ENCODE measurements at places on chromosomes 12 and 14.

DNA sequence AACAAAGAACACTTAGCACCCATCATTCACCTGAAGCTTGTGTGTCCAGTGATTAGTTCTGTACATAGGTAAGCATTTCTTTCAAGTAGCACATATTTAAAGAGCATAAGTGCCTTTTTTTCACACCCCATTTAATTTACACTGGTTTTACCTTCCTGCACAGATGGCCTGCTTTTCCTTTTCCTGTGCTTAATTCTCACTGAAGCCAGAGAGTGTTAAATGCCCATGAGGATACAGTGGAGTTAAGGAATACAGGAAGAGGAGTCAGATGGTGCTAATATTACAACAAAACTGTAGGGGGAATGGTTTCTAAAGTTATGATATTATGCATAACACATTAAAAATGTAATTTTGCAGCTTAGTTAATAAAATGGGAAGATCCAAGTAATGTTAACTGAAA, 31.0 kb upstream of the SLC38A1 start:
- no peak for DNase-seq

GRCh38 chr14:95156161-95157047, 925 bp downstream of the DICER1 start:
- peak; percentile 29 for DNase-seq

DNA sequence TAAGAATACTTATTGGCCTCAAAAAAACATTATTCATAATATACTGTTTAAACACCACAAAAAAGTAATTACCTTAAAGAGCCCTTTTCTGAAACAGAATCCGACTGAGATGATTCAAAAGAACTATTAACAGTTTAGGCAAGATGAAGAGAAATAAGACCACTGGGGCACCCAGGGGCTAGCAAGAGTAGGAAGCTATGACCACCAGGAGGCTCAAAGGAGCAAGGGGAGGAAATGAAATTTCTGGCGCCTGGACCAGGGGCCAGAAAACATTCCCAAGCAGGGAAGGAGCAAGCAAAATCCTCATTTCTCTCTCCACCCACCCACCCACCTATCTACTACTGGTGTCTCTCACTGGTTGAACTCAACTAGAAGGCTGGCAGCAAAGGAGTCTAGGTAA, 6.3 kb upstream of the DCAF4 start:
- no peak for DNase-seq

GRCh38 chr12:69996722-69997121, 171.7 kb downstream of the MYRFL start:
- DNase-seq, result no peak

DNA sequence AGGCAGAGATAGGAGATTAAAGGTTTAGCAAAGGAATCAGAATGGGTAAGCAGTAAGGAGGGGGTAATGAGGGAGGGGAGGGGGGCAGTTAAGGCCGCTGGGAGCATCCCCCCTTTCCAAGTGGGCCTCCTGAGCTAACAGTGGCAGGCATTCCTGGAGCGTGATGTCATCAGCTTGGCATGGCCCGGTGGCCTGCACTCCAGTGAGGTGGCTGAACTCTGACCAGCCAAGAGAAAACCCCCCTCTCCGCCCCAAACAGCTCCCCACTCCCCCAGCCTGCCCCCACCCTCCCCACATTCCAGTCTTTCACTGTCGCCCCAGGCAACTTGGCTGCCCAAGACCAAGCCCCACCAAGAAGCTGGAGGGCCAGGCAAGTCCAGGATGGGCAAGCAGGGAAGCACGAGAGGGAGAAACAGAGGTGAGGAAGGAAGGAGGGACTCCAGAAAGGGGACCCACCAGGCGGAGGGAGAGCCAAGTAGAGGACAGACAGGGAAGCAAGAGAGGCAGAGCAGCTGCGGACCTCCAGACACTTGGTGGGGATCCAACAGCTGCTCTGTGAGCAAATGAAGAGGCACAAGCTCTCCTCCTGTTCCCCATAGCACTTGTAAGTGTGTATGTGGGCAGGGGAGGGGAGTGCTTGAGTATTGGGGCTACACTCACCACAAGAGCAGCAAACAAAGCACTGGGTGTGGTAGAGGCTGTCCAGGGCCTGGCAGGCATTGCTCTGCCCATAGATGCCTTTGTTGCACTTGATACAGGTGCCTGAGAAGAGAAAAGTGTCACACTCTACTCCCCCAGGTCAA, 4.5 kb downstream of the AJUBA start:
- peak; percentile 87 for DNase-seq

DNA sequence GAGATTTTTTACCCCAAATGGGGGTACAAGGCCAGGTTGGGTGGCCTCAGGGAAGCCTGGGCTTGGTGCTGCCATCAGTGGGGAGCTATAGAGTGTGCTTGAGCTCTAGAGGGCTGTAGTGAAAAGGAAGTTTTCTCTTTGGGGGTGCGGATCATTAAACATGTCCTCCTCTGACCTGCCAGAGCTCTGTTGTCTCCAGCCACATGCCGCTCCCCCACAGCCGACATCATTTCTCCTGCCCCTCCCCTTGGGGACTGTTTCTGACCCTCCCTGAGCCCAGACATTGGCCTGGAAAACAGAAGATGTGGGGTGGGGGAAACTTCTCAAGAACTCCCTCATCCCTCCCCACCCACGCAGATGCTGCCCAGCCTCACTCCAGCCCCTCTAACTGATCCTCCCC, 25.3 kb downstream of the DTX1 start:
- no peak for DNase-seq

DNA sequence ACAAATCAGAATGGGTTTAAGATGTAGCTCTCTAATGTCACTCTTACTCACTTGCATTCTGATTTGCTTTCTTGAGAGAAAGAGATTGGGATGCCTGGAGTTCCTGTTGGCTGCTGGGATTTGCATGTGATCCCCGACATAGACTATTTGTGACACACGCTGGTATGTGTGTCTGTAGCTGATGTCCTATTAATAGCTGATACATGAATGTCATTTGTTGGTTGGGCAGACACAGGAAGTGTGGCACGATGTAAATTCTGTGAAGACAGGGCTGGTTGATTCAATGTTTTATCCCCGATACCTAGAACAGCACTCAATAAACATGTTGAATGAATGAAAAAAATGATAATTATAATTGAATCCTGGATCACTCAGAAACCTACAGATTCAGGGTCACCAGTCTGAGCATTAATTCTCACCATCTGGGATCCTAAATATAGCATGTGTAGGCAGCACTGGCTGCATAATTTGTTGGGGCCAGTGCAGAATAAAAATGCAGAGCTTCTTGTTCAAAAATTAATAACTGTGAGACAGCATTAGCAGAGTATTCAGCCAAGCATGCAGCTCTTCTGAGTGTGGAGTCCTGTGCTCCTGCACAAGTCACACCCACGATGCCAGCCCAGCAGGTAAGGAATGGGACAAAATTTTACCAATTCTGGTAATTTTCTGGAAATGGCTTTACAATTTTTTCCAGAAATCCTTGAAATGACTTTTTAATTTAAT, 35.5 kb upstream of the SOCS2 start:
- DNase-seq, result no peak

DNA sequence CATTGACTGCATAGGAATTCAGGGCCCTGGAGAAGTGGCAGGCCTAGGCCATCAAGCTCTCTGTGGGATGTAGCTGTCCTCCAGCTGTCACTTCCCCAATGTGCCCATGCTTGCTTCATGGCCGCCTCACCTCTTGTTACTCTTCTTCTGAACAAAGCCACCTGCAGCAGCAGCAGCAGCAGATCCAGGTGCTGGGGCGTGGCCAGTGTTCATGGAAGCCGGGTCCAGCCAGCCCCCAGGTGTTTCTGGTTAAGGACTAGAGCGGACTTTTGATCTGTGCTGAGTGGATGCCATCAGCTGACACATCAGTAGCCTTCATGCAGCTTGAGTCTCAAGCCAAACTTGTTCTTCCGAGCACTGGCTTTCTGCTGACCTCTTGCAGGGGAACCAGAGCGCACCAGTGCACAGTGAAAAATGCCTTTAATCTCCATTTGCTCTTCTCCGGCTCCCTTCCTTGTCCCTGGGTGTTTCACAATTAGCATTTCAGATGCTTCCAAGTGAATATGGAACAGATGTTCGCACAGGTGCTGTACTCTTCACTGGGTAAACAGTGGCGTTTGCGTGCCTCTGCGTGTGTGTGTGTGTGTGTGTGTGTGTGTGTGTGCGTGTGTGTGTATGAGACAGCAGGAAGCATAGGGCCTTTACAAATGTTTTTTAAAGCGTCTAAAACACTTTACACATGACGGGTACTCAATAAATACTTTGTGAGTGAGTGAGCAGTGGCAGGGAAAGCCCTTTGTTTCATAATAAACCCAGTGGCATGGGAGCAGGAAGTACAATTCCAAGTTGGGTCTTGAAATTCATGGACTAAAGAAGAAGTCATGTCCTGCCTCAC, 20.1 kb downstream of the TPCN1 start:
- DNase-seq, result no peak

DNA sequence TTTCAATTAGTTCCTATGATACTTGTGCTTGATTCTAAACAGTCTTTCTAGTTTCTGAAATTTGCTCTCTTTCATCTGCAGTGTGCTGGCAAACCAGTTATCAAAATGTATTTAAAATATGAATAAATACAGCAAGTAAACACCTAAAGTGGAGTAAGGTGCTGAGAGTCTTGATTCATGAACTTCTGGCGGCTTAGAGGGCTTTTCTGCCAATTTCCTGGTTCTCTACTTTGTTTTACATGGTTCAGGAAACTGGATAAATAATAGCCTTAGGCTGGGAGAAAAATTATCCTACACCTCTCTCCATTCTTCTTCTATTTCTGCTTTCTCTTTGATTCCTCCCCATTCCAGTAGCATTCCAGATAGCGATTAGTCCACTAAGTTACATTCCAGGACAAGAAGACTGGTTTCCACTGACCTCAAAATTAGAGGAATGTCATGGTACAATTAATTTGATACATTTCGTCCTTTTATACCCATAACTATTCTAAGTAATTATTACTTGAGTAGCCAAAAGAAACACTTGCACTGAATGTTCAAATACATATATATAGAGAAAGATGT, 14.9 kb downstream of the ATP2B1 start:
- no peak for DNase-seq

- no peak for DNase-seq
Measured at GRCh38 chr14:48937541-48938195, 648.5 kb downstream of the RPS29 start.

DNA sequence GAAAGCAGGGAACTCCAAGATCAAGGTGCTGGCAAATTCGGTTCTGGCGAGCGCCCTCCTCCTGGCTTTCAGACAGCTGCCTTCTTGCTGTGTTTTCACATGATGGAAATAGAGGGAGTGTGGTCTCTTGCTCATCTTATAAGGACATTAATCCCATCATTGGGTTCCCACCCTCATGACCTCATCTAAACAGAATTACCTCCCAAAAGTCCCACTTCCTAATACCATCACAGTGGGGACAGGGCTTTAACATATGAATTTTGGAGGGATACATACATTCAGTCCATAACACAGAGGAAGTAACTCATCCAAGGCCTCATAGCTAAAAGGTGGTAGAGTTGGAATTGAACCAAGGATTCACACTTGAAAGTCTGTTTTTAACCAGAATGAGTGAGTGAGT, 28.6 kb downstream of the DYRK2 start:
- no peak for DNase-seq

DNA sequence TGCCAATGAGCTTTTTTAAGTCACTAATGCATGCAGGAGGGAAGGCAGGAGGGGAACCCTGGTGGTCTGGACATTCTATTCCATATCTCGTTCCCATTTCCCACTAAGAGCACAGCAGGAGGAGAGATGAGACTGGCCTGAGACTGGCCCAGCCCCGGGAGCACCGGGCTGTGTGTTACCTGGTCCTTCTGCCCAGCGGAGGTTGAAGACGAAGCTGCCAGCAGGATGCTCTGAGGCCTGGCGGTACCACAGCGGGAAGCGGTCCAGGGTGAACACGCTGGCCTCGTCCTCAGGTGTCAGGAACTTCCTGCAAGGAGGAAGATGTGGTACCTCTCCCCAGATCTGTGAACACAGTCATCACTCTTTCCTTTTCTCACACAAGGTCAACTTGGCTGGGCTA, 23.9 kb downstream of the LRTM2 start:
- no peak for DNase-seq

DNA sequence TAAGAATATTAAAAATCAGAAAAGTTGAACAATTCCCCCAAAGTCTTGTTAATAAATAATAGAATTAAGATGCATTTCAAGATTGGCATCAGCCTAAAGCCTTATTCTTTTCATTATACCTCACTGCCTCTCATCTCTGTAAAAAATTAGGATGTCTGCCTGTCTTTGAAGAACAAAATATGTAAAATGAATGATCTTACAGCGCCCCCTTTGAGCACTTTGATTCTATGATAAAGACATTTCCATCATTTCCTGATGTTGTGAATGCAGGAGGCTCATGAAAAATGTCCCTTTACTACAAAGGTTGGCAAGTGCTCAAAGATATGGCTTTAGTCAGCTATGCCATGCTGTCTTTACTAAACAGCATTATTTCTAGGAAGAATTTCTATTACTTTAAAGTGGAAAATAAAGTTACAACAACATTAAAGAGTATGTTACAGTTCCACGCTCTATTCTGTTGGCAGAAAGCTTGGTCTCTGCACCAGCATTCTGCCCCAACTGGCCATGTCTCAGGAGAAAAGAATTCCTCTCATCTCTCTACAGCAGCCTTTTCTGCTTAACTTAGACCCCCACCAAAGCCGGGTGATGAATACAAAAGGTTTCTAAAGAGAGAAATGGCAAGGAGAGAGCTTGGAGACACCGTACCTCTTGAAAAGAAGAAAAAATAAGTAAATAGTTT, 95.1 kb downstream of the LLPH start:
- DNase-seq, result peak; percentile 24

DNA sequence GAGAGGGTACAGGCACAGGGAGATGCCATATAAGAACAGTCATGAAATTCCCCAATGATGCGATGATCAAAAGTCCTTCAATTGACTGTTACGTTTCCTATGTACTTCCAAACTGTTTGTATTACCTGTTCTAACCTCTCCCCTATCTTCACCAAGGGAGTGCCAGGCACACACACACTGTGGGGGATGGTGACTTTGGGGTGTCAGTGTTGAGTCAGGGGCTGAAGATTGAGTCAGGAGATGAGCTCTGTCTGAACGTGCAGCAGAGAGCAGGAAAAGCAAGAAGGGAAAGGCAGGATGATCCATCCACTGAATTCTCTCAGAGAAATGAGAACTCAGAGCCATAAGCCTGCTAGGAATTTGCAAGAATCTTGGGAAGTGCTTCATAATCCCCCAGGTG, 153.4 kb downstream of the EFCAB11 start:
- no peak for DNase-seq

DNA sequence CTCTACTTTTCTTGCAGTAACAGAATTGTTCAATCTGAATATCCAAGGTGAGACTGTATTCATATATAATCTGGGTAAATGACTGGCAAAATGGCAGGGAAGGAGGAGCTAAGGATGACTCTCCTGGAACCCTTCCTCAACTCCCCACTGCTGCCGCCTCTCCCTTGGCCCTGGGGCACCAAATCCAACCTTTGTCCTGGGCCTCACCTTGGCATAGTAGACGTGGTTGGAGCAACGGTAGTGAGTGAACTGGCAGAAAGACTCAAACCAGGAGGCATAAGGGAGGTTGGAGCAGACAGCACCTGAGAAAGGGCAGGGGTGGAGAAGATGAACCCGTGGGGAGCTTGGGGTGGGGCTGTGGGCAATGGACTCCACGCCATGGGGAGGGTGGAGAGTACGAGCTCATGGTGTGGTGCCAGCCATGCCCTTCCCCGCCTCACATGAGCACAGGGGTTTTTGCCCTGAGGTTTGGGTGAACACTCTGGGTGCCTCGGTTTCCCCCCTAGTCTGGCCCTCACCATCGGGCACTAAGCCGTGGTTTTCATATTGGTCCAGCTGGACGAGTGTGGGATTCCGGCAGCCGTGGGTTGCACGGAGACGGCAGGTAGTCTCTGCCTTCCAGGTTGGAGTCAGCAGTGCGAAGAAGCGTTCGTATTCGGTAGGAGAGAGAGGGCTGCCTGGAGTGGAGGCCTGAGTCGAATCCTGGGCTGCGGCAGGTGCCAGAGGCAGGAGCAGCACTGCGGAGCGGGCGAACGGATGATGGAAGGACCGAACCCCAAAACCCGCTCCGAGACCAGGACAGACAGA, 753 bp downstream of the ACRBP start:
- no peak for DNase-seq
